ENCODE measurements at places on chromosomes 4 and X. TPM values are rescaled to one million over a fixed set of nuclear protein-coding genes. Genes with fewer than 3 reads are reported as not detected.

GRCh38 chr4:13635286-13635799, 7.8 kb upstream of the BOD1L1 start:
- no peak for DNase-seq

DNA sequence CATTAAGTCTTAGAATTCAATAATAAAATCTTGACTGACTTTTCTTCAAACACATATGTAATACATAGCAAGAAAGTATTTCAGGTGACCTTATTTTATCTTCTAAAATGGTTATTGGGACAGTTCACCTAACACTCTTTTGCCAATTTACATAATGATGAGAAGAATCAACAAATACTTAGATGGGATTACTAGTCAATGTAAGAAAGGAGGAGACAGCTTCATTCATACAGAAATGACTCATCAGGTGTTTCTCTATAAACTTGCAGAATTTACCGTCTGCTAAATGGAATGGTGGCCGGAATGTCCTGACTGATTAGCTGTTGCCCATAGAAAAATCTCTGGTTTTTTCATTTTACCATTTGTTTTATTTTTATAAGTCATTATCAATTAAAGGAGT, 115.0 kb upstream of the ETNPPL start:
- no peak for DNase-seq

- DNase-seq: peak; percentile 70
These were observed 45.2 kb upstream of the CLCN4 start for GRCh38 chrX:10111364-10112148.

DNA sequence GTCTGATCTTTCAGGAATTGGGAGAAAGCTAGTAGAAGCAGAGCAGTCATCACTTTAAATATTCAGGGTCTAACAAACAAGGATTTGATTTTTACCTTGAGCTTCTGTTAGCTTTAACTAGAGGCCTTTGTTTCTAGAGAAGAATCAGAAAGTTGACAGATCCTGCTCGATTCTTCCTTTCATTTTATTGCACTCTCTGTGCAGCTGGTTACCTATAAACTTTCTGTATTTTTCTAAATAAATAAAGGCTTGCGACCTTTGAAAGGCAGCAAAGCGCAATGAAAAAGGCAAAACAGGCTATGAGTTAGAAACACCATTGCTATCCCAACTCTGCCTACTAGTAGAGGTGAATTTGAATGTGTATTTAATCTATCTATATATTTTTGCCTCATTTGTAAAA, 101.4 kb upstream of the NPY2R start:
- no peak for DNase-seq

- no peak for DNase-seq
These were observed 69.4 kb downstream of the EVC2 start for GRCh38 chr4:5638976-5639375.

GRCh38 chrX:14753441-14753840, 119.4 kb downstream of the FANCB start:
- DNase-seq: no peak

DNA sequence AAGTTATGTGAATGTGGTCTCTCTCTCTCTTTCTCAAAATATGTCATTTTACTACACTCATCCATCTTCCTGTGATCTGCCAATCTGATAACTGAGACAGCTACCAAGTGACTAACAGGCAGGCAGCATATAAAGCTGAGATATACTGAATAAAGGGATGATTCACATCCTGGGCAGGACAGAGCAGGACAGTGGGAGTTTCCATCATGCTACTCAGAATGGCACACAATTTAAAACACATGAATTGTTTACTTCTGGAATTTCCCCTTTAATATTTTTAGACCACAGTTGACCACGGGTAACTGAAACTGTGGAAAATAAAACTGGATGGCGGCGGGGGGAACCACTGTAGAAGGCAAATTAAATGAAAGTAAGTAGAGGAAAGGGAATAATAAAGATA, 58.6 kb upstream of the DCTD start:
- DNase-seq: peak; percentile 76

DNA sequence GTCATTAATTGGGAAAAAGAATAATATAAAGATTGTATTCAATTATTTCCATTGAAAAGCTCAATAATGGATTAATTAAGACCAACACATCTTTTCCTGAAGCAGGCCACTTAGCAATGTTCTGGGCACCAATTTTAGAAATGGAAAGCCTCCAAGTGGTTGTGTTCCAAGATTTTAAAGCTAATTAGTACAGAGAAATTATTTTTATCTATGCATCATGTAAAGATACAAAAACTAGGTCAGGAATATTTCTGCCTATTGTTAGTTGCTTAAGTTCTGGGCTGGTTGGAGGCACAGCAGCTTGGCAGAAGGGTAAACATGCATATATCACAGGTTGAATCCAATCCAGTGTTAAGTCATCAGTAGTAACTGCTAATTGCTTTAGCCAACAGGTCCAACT, 101.9 kb downstream of the RASL11B start:
- DNase-seq: no peak

GRCh38 chrX:125205918-125206665, 113.6 kb upstream of the TEX13C start:
- DNase-seq: no peak

- no peak for DNase-seq
These were observed 11.6 kb downstream of the SAP30 start for GRCh38 chr4:173382349-173382748.

- DNase-seq: no peak
These were observed 2253.2 kb upstream of the TENM3 start for GRCh38 chr4:179989975-179990374.

DNA sequence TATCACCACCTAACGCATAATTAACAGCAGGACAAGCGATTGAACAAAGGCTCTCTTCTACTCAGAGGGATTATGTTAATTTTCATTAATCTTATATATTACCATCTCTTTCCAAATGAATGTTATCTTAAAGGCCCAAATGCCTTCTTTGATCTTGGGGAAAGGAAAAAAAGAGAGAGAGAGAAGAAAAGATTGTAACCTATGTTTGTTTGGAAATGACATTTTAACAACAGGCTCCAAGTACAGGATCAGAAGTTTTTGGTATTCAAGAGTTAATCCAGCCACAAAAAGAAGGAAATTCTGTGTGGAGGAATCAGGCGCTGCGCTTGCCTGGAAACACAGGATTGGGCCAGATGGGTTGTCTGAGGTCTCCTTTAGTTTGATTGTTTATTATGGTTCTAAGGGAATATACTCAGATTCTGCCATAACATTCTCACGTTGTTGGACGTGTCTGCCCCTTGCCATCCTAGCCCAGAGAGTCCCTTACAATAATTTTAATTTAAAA, 100.7 kb upstream of the STX18 start:
- no peak for DNase-seq

GRCh38 chr4:141002323-141002805, 130.9 kb downstream of the RNF150 start:
- no peak for DNase-seq

- no peak for DNase-seq
These were observed 32.0 kb downstream of the ZNF185 start for GRCh38 chrX:152929898-152930297.

DNA sequence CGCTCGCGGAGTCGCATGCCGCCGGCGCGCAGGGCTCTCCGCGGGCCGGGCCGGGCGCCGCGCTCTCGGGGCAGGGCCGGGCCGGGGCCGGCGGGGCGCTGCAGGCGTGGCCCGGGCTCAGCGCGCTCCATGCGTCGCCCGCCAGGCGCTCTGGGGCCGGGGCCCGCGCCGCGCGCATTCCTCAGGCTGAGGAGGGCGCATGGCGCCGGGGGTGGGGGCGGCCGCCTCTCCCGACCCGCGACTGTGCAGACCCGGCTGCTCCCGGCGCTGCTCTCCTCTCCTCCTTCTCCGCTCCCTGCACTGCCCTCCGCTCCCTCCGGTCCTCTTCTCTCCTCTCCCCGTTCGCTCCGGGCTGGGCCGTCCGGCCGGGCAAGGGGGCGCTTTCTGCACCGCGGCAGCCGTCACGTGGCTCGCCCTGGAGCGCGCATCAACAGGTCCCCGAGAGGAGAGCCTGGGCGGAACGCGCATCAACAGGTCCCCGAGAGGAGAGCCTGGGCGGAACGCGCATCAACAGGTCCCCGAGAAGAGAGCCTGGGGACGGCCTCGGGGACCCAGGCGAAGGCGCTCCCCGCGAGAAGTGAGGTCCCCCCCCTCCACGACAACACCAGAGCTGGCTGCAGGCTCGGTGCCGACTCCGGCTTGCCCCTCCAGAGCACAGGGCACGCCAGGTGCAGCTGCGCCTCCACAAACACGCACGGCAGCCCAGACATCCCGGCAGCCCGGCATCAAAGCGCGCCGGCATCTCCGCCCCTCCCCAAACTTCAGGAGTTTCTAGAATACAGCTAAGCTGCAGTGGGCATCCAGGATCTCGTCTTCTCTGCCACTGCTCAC, 12.9 kb downstream of the PPP2R3B start:
- no peak for DNase-seq

DNA sequence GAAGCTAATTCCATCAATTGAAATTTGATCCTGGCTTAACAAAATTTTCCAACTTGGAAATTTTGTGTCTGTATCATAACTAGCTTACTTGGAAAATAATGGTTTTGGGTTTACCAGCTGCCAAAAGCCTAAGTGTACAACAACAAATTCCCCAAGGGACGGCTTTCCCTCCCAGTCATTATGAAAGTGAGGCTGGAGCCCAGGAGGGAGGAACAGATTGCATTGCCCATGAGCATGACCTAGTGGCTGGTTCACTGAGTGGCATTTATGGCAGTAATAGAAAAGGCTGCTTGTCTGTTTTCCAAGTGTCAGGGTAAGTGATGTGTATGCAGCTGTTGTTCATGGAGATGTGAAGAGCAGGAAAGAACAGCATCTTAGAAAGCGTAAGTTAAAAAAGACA, 70.8 kb upstream of the HHIP start:
- no peak for DNase-seq

GRCh38 chrX:29617276-29617675, 598.1 kb upstream of the MAGEB2 start:
- no peak for DNase-seq

DNA sequence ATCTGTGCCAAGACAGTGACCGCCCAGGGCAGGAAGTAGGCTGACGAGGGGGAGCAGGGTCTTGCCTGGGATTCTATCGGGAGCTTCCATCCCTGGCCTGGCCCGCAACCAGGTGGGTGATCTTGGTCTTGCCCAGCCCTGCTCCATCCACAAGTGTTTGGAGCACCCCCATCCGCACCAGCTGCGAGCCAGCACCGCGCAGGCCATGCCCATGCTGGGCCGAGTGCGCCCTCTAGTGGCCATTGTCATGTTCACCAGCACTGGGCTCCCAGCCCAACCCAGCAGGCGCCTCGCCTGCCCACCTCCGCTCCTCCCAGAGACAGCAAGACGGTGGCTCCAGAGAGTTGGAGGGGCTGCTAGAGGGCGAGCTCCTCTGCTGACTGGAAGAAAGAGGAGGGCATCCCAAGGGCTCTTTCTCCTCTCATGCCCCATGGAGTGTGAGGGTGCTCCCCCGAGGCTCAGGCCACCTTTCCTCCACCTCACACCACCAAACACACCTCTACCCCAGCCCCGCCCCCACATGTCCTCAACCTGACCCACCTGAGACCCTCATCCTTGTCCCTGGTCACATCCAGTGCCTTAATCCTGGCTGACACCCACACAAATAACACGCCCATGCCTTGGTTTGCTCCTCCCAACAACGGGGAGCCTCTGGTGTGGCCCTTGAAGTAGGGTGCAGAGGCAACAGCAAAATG, 9.8 kb upstream of the ATP2B3 start:
- peak; percentile 78 for DNase-seq

- no peak for DNase-seq
These were observed 36.9 kb downstream of the GPR174 start for GRCh38 chrX:79181401-79181800.

GRCh38 chr4:82415922-82416365, 14.3 kb downstream of the HNRNPDL start:
- DNase-seq: no peak

DNA sequence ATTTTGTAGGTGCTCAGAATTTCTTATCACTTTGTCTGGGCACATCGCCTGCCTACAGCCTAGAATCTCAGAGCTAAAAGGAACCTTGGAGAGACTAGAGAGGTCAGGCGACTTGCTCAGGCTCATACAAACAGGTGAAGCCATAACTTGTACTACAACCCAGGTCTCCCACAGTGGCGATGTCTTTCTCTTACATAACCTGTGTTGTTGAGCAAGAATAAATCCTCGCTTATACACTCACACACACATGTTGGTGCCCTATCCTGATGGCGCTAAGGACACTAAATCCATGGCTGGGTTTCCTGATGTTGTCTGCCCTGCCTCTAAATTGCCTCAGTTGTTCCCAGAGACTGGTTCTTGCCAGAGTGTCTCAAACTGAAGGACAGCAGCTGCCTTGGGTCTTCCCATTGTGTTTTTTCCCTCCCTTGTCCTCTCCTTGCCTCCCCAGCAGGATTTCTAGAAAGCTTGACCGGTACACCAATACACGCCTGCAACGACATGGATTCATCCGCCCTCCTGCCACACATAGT, 1.6 kb downstream of the TSC22D3 start:
- no peak for DNase-seq

- DNase-seq: no peak
These were observed 19.2 kb downstream of the FLNA start for GRCh38 chrX:154355094-154355775.

DNA sequence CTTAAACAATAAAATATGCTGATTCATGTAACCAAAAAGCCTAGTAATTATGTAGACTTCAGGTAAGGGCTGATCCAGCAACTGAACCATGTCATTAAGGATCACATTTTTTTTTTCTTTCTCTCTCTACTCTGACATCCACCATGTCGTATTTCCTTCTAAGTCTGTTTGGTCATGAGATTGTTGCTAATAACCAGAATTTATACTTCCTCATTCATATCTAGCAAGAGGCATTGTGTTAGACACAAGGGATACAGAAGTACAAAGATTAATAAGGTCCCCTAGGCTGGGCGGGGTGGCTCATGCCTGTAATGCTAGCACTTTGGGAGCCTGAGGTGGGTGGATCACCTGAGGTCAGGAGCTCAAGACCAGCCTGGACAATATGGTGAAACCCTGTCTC, 24.1 kb downstream of the PHEX start:
- no peak for DNase-seq

GRCh38 chr4:107094332-107094731, 58.2 kb upstream of the DKK2 start:
- peak; percentile 14 for DNase-seq

GRCh38 chr4:159455675-159456237, 352.9 kb downstream of the RAPGEF2 start:
- no peak for DNase-seq

Gene LAS1L
- 28.8 TPM for total RNA-seq

Gene ACOX3
- total RNA-seq: 26.9 TPM

Gene HMX1
- total RNA-seq: not detected

Gene WDR13
- total RNA-seq: 235 TPM

Gene ARHGEF6
- total RNA-seq: 72.7 TPM

Gene TDO2
- not detected for total RNA-seq

Gene RTL5
- 4.6 TPM for total RNA-seq

Gene ENPP6
- under 0.01 TPM for total RNA-seq

Gene HELT
- not detected for total RNA-seq

Gene DMD
- total RNA-seq: 0.54 TPM

Gene ARMCX6
- total RNA-seq: 19.7 TPM

Gene CXCL11
- 0.27 TPM for total RNA-seq

Gene DSPP
- total RNA-seq: under 0.01 TPM
